ENCODE measurements at places on chromosomes 2 and 18.

DNA sequence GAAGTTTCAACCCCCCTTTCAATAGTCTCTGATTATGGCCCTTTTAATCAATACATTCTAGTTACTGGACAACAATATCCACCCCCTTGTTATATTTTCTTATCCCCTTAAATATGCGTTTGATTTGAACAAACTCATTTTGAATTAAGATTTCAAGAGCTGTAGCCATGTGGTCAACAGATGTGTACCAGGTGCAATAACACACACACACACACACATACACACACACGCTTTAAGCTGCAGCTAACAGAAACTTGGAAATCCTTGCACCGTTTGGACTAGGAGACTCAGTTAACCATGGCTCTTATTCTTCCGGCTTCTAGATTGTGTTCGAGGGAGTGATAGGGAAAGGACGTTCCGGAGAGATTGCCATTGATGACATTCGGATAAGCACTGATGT lies 82.8 kb downstream of the NRP2 start:
- DNase-seq: no peak

GRCh38 chr2:174777347-174778084 lies 13.2 kb upstream of the CHRNA1 start:
- DNase-seq: no peak

DNA sequence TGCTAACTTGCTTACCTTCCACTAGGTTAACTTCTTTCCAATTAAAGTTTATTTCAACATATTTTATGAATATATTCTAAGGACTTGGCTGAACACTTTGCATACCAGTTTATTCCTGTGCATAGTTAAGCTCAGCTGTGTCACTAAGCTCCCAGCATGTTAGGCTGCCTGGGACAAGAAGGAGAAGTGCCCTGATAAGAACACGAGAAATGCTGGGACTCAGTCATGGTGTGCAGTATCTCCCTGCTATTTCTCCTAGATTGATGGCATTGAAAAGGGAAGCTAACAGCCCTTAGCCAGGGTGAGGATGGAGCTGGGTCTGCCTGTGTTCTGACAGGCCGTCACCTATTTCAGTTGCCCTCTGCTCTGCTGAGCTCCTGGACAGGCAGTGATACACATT lies 164.3 kb downstream of the TRABD2A start:
- DNase-seq: no peak

DNA sequence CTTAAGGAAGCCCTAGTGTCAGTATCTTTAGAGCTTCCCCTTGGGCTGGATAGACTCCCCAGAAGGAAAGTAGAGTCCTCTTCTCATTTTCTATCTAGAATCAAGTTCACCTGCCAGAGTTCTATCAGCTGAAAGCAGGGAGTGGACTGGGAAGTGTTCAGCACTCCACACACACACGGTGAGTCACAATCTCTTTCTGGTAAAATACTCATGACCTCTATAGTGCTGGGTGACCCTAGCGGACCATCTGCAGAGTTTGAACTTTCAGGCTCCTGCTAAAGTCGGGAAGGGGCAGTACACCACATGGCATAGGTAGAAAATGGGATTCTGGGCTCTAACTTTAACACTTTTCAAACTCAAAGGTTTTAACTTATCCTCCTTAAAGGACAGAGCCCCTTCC lies 43.3 kb downstream of the SAP130 start:
- DNase-seq: no peak

DNA sequence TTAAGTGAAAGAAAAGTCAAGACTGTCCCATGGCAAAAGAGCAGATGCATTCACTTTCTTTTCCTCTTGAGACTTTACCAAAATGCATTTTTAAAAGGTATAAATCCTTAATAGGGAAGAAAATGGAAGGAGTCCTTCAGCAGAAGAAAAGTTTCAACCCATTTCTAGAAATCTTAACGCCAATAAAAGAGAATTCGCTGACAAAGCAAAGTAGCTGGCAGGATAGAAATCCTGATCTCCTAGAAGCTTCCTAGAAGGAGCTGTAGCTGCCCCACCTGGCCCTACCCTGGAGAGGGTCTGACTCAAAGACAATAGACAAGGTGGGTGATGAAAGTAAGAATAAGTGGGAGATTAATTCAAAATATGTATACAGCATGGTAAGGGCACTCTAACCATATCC lies 144.9 kb upstream of the PKDCC start:
- DNase-seq: no peak

- no peak for DNase-seq
These were observed 276.7 kb upstream of the STON1 start for GRCh38 chr2:48253301-48253700.

DNA sequence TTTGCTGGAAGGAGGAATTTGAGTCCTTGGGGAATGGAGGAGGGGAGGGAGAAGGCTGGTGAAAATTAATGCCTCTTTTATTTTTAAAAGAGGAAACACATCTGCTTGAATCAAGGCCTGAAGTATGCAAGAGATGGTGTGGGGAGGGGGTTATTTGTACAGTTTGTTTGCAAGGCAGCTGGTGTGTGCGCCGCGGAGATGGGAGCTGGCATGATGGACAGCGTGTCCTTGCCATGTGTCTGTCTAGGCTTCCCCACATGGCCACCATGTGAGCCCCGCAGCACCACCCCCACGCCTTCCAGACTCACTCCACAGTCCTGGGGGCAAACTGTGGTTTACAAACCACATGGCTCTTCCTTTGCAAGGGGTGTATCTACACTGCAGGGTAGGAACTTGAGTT lies 154.8 kb upstream of the APCDD1 start:
- no peak for DNase-seq
